ENCODE measurements at places on chromosomes 11 and 22.

- DNase-seq = no peak
These were observed 3.6 kb upstream of the MAPK8IP1 start for GRCh38 chr11:45881708-45882368.

- DNase-seq = no peak
These were observed 99.8 kb downstream of the AASDHPPT start for GRCh38 chr11:106177311-106177710.

- DNase-seq = no peak
These were observed 373.2 kb downstream of the LUZP2 start for GRCh38 chr11:24870048-24870447.

DNA sequence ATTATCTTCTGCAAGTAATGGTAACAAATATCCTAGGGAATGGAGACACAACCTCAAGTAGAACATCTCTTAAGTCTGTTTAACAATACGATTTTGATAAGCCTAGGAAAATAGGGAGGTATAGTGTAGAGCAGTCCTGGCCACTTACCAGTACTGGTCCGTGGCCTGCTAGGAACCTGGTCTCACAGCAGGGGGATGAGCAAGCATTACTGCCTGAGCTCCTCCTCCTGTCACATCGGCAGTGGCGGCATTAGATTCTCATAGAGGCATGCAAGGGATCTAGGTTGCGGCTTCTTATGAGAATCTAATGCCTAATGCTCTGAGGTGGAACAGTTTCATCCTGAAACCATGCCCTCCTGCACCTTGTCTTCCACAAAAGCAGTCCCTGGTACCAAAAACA is 4.4 kb downstream of the OR51V1 start:
- no peak for DNase-seq

GRCh38 chr11:16404781-16405285 is 48.5 kb upstream of the SOX6 start:
- DNase-seq = no peak

All from stimulated activated CD8-positive, alpha-beta memory T cell treated with anti-CD3 and anti-CD28 coated beads, Interleukin-12 subunit alpha, Interleukin-12 subunit beta, amount 100 ng/mL, for 1 hour (primary cell).